Prostate gland (tissue), 2 donors: ENCODE measurements at places on chromosomes 11 and 22. TPM values are rescaled to one million over a fixed set of nuclear protein-coding genes. Genes with fewer than 3 reads are reported as not detected.

Gene NAALADL1
- 15.6 TPM for total RNA-seq

Gene SPTBN2
- total RNA-seq = 140 TPM

Gene FOLR1
- total RNA-seq = 8.9 TPM

Gene HTR3A
- not detected for total RNA-seq

Gene LIF
- 0.59 TPM for total RNA-seq

Gene PLEKHA7
- 14.6 TPM for total RNA-seq

Gene OOSP1
- total RNA-seq = not detected

Gene CYB5R2
- total RNA-seq = 52.5 TPM

Gene CAPRIN1
- 199 TPM for total RNA-seq

DNA sequence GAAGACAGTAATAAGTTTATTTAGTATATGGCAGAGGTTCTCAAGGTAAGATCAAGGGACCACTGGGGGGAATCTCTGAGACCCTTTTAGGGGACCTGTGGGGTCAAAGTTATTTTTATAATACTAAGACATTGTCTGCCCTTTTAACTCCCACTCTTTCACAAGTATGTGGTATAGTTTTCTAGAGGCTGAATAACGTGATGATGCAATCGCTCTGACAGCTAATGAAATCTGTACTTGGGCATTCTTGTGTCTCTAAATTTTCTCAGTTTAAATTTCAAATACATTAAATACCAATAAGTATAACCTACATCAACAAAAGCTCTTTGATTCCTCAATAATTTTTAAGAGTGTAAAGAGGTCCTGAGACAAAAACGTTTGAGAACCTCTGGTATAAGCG is 147.9 kb downstream of the ATG16L2 start:
- no peak for DNase-seq
- no peak overlapping the region for H3K27ac ChIP-seq
- H3K36me3 ChIP-seq = no peaks in the 10 kb centered on the region
- no peaks in the 10 kb centered on the region for H3K4me1 ChIP-seq

- H3K27me3 ChIP-seq = no peaks in the 10 kb centered on the region
- no peak overlapping the region for H3K27ac ChIP-seq
- H3K36me3 ChIP-seq = no peaks in the 10 kb centered on the region
- H3K4me3 ChIP-seq = no peak overlapping the region
- DNase-seq = no peak
Observed at GRCh38 chr11:100766764-100767163, 79.7 kb downstream of the ARHGAP42 start.

- H3K27ac ChIP-seq = no peak overlapping the region
- H3K4me1 ChIP-seq = no peaks in the 10 kb centered on the region
- H3K27me3 ChIP-seq = no peaks in the 10 kb centered on the region
- DNase-seq = no peak
- no peak overlapping the region for H3K4me3 ChIP-seq
Observed at GRCh38 chr11:76558891-76559290, 111.7 kb downstream of the LRRC32 start.

GRCh38 chr11:77821349-77821851 is 456 bp downstream of the AAMDC start:
- peak overlapping the region; percentile 96 for H3K27ac ChIP-seq
- H3K36me3 ChIP-seq = no peaks in the 10 kb centered on the region
- DNase-seq = peak; percentile 25
- H3K4me3 ChIP-seq = peak overlapping the region; percentile 99

DNA sequence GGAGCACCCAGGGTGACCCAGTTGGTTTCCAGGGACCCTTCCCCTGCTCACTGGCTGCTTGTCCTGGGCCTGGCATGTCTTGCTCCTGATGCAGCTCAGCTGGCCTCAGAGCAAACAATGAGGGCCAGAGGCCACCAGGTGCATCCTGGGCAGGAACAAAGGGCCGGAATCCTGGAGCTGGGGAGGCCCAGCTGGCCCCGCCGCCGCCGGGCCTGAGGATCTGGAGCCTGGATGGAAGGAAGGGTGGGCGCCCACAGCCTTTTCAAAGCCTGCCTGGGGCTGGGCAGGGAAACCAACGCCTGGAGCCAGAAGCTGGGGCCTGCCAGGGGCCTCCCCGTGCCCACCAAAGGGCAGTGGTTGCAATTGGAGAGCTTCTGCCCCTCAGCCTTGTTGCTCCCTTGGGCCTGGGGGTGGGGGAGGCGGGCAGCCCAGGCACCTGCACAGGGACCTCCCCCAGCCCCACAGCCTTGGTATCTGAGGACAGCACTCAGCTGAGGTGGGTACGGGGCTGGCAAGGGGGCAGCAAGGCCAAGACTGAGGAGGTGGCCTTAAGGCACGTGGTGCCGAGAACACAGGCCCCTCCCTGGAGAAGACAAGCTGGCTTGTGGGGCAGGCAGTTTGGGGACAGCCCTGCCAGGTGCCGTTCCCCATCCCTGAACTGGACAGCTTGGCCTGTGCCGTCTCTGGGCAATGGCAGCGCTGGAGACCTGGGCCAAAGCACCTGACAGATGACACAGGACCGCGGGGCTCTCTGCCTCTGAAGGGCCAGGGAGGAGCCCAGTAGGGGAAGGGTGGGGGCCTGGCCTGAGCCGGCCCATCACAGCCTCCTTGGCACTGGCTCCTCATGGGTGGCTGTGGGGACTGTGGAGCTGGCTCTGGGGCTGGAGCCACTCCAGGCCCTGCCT is 7.1 kb upstream of the ADORA2A start:
- H3K4me3 ChIP-seq = no peak overlapping the region
- no peak for DNase-seq
- no peaks in the 10 kb centered on the region for H3K4me1 ChIP-seq
- no peaks in the 10 kb centered on the region for H3K27me3 ChIP-seq
- no peaks in the 10 kb centered on the region for H3K36me3 ChIP-seq
- H3K27ac ChIP-seq = no peak overlapping the region

GRCh38 chr11:1522081-1522424 is 35.5 kb upstream of the MOB2 start:
- H3K4me3 ChIP-seq = no peak overlapping the region
- no peaks in the 10 kb centered on the region for H3K27me3 ChIP-seq
- H3K27ac ChIP-seq = no peak overlapping the region
- no peaks in the 10 kb centered on the region for H3K36me3 ChIP-seq
- no peaks in the 10 kb centered on the region for H3K4me1 ChIP-seq

DNA sequence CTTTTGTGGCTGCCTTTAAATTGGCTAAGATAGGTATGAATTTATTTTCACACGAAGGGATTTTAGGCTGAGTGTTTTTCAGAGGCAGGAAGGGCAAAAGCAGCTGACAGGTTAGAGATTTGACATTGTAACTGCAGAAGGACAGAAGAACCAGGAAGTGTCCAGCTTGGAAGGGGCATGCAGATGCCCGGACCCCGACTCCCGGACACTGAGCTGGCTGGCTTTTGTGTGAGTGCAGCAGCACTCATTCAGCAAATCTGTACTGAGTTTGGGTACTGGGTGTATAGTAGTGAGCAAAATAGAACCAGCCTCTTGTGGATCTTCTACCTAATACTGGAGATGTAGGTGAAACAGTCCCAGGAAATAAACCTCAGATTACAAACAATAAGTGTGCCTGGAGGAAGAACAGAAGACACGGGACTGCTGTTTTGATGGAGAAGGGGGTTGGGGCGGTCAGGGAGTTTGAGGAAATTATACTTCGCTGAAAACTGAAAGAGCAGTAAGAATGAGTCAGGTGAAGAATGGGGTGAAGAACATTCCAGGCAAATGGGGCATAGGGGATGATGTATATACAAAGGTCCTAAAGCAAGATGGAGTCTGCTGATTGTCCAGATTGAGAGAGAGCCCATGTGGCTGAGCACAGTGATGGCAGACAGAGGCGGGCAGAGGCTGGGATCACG is 64.6 kb downstream of the PPFIBP2 start:
- H3K27ac ChIP-seq = peak overlapping the region; percentile 70
- H3K27me3 ChIP-seq = no peaks in the 10 kb centered on the region
- H3K4me3 ChIP-seq = peak overlapping the region; percentile 3
- no peak for DNase-seq

GRCh38 chr11:116233561-116233960 is 539.2 kb downstream of the BUD13 start:
- H3K36me3 ChIP-seq = no peaks in the 10 kb centered on the region
- no peaks in the 10 kb centered on the region for H3K27me3 ChIP-seq
- no peaks in the 10 kb centered on the region for H3K4me1 ChIP-seq

- no peak overlapping the region for H3K4me3 ChIP-seq
- H3K36me3 ChIP-seq = no peaks in the 10 kb centered on the region
- no peaks in the 10 kb centered on the region for H3K27me3 ChIP-seq
- no peak overlapping the region for H3K27ac ChIP-seq
Observed at GRCh38 chr11:73883856-73884255, 7.1 kb downstream of the PAAF1 start.

GRCh38 chr11:3893311-3893710 is 37.8 kb downstream of the STIM1 start:
- H3K27ac ChIP-seq = no peak overlapping the region
- H3K4me1 ChIP-seq = no peaks in the 10 kb centered on the region
- DNase-seq = no peak
- no peaks in the 10 kb centered on the region for H3K36me3 ChIP-seq

DNA sequence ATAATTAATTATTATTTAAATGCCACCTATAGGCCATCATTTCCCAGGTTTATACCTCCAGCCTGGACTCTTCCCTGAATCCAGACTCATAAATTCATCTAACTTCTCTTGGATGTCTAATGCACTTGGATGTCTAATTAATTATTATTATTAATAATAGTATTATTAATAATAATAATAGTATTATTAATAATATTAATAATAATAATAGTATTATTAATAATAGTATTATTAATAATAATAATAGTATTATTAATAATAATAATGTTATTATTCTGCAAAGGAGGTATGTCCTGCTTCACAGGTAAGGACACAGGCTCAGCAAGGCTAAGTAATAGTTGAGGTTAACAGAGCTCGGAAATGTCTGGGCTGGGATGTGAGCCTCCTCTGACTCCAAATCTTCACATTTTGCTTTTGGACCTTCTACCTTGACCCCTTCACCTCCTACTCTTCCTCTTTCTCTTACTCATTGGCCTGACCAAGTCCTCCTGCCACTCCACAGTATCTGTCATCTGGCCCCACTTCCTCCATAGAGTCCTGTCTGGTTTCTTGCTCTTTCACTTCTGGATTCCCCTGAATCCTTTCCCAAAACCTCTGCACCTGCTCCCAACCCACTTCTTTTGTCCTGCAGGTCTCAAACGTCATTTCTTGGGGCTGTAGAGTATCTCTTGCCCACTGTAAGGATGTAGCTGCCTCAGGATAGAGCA is 8.0 kb downstream of the RIBC2 start:
- no peaks in the 10 kb centered on the region for H3K36me3 ChIP-seq
- no peaks in the 10 kb centered on the region for H3K4me1 ChIP-seq
- no peak overlapping the region for H3K27ac ChIP-seq

DNA sequence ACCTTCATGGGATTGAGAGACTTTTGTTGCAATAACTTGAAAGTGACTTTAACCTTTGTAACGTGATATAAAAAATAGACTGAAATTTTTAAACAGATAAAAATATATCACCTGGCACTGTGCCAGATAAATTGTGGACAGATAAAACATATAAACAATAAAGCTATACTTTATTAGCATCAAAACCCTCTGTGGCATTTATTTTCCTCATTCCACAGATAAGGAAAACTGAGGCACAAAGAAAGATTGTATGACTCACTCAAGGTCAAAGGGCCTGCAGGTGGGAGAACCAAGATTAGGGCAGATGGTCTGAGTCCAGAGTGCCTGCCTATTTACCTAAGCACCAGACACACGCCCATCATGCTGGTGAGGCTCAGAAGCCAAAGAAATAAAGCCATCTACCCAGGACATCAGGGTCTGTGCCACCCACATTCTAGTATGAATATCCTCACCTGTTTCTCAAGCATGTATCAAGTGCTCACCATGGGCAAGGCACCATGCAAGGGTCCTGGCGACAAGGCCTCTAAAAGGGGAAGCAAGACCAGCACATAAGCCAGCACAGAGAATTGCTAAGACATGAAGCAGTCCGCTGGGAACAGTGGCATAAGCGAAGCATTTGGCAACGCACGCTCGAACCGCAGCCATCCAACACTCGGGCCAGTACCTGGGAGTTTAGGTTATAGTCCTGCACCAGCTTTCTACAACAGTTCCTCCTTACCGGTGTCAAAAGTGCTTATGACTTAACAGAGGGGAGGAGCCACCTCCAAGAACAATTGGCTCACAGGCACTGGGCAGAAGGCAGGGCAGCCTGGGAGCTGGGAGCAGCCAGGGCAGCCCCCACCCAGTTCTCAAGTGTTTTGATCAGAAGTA is 17.6 kb downstream of the MYH9 start:
- no peaks in the 10 kb centered on the region for H3K27me3 ChIP-seq
- no peaks in the 10 kb centered on the region for H3K36me3 ChIP-seq
- no peak overlapping the region for H3K4me3 ChIP-seq
- peak; percentile 57 for DNase-seq

DNA sequence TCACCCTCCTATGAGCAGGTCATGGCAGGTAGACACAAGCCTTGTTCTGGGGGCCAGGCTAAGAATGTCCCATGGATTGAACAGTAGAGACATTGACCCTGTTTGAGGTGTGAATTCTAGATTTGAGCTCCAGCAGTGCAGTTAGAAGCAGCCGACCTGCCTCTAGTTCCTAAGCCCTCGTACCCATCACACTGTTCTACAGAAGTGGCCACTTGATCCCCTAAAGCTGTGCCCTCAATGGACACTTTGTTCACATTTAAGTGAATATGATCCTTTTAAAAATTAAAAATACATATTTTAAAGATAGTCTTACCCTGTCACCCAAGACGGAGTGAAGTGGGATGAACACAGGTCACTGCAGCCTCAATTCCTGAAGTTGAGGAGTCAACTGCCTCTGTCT is 122.0 kb downstream of the MED15 start:
- no peak overlapping the region for H3K4me3 ChIP-seq
- H3K27ac ChIP-seq = no peak overlapping the region
- no peaks in the 10 kb centered on the region for H3K27me3 ChIP-seq
- H3K36me3 ChIP-seq = no peaks in the 10 kb centered on the region
- H3K4me1 ChIP-seq = no peaks in the 10 kb centered on the region

GRCh38 chr22:24006207-24006913 is 1.1 kb upstream of the GSTT4 start:
- H3K27ac ChIP-seq = no peak overlapping the region
- H3K36me3 ChIP-seq = no peaks in the 10 kb centered on the region
- H3K4me1 ChIP-seq = no peaks in the 10 kb centered on the region
- DNase-seq = no peak
- no peak overlapping the region for H3K4me3 ChIP-seq

GRCh38 chr22:45425101-45425500 is 11.6 kb downstream of the RIBC2 start:
- H3K4me1 ChIP-seq = no peaks in the 10 kb centered on the region
- no peaks in the 10 kb centered on the region for H3K36me3 ChIP-seq
- no peak for DNase-seq
- no peak overlapping the region for H3K27ac ChIP-seq

- H3K4me3 ChIP-seq = no peak overlapping the region
- no peak for DNase-seq
- no peaks in the 10 kb centered on the region for H3K27me3 ChIP-seq
- no peaks in the 10 kb centered on the region for H3K4me1 ChIP-seq
- H3K36me3 ChIP-seq = no peaks in the 10 kb centered on the region
- no peak overlapping the region for H3K27ac ChIP-seq
Observed at GRCh38 chr22:46913351-46913750, 150.9 kb downstream of the TBC1D22A start.
